Lower lobe of right lung (tissue), 2 donors: ENCODE measurements at places on chromosomes 2 and 18.
A peak's percentile ranks its signal among the peaks of the same experiment; 100 is the strongest.

DNA sequence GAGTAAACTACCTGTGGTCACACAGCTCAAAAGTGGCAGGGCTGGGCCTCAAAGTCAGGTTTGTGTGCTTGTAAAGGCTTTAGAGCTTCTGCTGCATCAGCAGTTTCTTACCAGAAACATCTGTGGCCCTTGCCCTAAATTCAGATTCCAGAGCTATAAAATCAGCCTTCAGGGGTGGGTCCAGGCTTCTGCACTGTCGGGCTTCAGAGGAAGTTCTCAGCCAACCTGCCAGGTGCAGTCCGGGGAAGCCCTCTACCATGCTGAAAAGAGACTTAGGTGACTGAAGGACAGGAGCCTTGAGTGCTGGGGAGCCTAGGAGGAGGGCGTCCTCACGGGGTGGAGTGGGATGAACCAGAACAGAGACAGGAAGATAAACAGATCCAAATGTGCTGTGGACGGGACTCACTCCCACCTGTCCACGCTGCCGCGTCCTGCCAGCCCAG lies 69.9 kb upstream of the HS6ST1 start:
- DNase-seq, result peak; percentile 34

- no peak for DNase-seq
Measured at GRCh38 chr2:224333726-224334482, 68.0 kb downstream of the FAM124B start.

- DNase-seq, result peak; percentile 75
Measured at GRCh38 chr18:2655954-2656236, 369 bp downstream of the SMCHD1 start.

GRCh38 chr2:145530653-145531052 lies 1010.7 kb upstream of the ZEB2 start:
- DNase-seq, result no peak

GRCh38 chr2:149451417-149452165 lies 121.2 kb downstream of the LYPD6 start:
- no peak for DNase-seq

DNA sequence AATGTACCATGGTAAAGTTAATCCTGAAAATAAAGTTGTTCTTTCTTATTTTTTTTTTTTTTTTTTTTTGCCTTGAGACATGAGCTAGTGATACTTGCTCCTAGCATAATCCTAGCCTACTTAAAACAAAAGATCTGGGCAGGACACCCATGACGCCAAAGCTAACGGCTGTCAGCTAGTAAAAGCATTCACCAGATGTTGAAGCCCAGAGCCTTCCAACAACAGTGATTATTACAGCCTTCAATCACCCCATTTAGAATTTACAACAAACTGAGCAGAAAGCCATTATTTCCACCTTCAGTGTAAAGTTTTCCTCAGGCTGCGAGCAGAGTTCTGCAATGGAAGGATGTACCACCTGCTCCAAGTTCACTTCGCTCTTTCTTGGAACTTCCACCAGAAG lies 259.5 kb downstream of the SP3 start:
- no peak for DNase-seq

DNA sequence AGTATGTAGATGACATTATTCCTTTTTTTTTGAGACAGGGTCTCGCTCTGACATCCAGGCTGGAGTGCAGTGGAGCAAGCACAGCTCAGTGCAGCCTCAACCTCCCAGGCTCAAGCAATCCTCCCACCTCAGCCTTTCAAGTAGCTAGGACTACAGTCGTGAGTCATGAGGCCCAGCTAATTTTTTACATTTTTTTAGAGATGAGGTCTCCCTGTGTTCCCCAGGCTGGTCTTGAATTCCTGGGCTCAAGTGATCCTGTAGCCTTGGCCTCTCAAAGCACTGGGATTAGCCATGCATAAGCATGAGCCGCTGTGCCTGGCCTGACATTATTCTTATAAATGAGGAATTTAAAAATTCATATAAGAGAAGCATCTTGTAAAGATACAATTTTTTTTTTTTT lies 86.9 kb downstream of the FAM117B start:
- DNase-seq, result no peak

DNA sequence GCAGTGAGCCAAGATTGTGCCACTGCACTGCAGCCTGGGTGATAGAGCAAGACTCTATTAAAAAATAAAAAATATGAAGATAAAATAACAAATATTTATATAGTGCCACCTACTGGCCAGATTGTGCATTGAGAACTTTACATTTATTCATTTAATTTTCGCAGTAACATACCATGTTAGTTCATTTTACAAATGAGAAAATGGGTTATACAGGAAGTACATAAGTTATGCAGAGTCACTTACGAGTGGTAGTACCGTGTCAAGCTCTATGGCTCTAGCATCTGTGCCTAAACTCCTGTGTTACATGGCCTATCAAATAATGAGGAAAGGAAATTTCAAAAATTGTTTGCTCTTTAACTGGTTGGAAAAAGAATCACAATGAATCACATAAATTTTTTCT lies 27.9 kb downstream of the RIF1 start:
- DNase-seq, result no peak

DNA sequence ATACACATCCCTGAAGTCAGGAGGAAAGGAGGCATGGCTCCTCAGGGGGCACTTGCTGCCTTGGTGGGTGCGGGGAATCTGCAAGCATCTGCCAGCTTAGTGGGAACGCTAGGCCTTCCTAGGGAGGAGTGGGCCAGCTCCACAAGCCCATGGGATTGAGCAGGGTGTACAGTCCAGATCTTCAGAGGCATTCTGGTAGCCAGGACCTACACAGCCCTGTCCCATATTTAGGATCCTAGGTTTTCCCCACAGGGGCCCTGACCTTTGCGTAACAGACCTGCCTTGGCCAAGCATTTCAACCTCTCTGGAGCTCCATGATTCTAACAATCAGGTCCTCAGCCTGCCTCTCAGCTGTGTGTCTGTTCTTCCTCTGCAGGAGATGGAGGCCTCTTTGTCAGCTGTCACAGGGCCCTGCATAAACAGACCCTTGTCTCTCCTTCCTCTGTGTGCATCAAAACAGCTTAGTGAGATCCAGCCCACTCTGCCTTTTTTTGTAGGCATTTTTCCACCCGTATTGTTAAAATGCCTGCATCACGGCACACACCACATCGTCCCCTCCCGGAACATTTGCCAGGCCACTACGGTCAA lies 140.2 kb upstream of the NDUFV2 start:
- DNase-seq, result no peak

DNA sequence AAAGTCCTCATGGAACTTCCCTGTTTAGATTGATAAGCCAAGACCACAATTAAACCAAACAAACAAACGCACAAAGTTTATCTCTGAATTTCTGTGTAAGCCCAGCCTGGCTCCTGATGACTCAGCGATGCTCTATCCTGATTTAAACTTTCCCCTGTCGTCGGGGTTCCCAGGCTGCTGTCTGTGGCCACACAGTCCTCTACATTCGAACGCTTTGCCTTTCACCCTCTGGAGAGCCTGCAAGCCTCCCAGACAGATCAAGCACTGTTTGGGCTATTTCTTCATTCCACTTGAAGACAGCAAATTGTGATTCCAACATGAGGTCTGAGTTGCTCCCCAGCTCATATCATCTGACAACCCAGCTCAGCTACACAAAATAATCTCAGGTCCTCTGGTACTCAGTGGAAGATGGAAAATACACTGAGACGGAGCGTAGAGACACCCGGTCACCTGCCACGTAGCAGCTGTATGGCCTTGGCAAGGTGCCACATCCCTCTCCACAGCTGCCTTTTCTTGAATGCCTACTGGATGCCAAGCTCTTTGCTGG lies 51.2 kb downstream of the CYRIA start:
- DNase-seq, result no peak

DNA sequence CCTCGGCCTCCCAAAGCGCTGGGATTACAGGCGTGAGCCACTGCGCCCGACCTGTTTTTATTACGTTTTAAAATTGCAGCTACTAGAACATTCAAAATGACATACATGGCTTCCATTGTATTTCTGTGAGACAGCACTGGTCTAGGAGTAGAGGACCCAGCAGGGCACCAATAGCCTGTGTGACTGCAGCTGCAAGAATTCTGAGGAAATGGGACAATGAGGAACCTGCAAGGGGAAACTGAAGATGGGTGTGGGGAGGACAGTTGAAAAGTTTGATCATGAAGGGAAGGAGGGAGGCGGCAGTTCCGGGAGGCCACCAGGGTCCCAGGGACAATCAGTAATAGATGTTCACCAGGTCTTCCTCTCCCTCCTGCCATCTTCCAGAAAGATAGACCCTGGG lies 13.9 kb upstream of the DNPEP start:
- DNase-seq, result no peak

DNA sequence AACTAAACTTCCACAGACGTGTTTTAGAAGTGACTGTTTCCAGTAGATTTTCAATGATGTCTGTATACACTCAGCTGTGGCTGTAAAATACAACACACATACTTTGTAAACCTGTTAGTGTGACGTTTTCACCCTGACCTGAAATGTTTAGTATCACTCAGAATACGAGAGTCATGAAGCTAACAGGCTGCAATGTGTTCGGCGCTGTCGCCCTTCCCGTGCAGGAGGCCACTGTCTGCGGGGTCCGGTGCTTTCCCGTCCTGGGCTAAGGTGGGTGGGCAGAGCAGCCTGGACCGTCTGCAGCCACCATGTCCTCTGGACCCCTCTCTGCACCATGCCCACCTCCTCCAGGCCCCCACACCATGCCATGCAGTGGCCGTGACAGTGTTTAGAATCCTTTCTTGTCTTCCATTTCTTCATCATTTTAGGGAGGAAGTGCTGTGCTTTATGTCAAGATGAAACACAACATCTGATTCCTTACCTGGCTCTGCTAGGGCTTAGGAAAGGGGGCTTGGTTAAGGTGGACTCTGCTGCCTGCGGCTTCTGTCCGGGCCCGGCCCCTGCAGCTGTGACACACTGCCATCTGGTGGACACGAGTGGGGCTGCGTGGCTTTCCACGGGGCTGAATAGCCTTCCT lies 53.8 kb upstream of the RBM44 start:
- DNase-seq, result peak; percentile 84

DNA sequence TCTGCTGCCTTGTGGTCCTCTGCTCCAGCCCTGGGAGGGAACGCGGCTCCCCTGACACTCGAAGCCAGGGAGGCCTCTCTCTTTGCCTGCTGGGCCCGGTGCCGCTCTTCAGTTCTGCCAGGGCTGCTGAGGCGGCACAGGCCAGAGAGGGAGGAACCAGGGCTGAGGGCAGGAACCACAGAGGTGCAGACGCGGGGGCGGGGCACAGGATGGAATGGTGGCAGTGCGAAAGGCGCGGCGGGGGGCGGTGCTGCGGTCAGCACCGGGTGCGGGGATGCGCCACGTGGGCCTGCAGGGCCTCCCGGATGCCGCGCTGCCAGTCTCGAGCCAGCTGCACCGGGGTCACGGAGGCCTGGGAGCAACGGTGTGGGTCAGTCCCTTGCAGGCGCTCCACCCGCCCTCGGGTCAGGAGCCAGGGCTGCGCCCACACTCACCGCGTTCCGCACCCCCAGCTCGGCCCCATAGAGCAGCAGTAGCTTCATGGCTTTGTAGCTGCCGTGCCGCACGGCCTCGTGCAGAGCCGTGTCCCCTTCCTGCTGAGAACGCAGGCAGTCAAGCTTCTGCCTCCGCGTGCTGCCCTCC lies 4.4 kb downstream of the ANKRD23 start:
- DNase-seq, result peak; percentile 85

GRCh38 chr18:59996370-59996966 lies 96.7 kb downstream of the PMAIP1 start:
- DNase-seq, result no peak

DNA sequence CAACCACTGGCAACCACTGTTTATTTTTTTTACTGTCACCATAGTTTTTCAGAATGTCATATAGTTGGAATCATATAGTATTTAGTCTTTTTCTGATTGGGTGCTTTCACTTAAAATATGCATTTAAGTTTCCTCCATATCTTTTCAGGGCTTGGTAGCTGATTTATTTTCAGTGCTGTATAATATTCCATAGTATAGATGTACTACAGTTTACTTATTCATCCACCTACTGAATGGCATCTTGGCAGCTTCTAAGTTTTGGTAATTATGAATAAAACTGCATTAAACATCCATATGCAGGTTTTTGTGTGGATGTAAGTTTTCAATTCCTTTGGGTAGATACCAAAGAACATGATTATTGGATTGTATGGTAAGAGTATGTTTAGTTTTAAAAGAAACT lies 23.0 kb downstream of the CFAP221 start:
- DNase-seq, result no peak

- no peak for DNase-seq
Measured at GRCh38 chr2:144240656-144241339, 279.1 kb downstream of the ZEB2 start.

DNA sequence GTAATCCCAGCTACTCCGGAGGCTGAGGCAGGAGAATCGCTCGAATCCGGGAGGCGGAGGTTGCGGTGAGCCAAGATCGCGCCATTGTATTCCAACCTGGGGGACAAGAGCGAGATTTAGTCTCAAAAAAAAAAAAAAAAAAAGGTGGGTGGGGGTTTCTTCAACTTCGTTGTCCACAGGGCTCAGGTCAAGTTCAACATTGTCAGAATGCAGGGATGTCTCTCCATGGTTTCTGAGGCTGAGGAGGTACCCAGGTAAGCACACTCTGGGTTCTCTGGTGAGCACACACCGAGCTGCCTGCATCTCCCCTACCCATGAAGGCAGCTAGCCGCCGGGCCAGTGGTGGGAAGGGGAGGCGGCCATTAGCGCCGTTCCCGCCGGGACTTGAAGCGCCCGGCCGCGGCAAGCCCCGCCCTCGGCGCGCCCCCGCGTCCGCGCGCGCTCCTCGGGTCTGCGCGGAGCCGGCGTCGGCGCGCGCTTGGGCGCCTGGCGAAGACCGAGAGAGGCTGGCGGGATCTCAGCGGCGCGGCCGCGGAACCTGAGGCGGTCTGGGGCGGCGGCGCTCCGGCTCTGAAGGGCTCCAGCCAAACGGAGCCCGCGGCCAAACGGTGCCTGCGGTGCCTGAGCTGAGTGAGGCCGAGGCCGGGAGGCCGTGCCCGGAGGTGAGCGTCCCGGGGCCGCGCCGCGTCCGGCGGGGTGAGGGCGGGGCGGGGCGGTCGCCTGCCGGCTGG lies at the start of gene UBXN2A:
UBXN2A (plus strand) TSS at position 477 of the 731 bp plus-strand sequence. CDS start 17,852 bp downstream, outside the sequence.
- peak; percentile 87 for DNase-seq

GRCh38 chr18:433298-433697 lies 67.2 kb downstream of the COLEC12 start:
- no peak for DNase-seq

GRCh38 chr2:12110074-12110473 lies 363.6 kb downstream of the LPIN1 start:
- no peak for DNase-seq

- no peak for DNase-seq
Measured at GRCh38 chr18:32612651-32613050, 142.0 kb upstream of the GAREM1 start.

DNA sequence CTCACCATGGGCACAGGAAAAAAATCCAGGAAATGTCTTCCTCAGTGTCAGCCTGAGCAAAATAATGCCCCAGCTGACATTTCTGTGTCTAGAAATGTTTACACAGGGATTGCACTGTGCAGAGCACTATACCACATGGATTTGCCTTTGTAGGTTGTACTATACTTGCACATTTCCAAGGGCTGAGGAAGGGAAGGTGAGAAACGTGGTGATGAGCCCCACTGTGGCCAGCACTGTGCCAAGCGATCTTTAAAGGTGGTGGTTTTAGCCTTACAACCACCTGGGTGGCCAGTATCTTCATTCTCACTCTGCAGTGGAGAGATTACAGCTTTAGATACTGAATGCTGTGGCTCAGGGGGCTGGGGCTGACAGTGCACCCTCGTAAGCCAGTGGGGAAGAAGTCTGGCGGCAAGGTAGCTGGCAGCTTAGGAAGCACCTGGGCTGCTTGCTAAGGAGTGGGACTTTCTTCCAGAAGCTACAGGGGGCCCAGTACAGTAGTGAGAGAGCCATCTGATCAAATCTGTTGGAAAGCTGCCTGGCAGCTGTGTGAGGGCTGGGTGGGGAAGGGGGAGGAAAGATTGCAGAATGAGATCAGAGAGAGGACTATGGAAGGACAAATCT lies 81.4 kb upstream of the MSH2 start:
- DNase-seq, result peak; percentile 10
